ENCODE measurements at places on chromosomes 3 and 15.

GRCh38 chr3:35500641-35501350, 138.5 kb upstream of the ARPP21 start:
- peak; percentile 72 for DNase-seq

GRCh38 chr3:36814066-36814717, 49.8 kb upstream of the DCLK3 start:
- DNase-seq = no peak

GRCh38 chr3:41120460-41120859, 78.8 kb upstream of the CTNNB1 start:
- no peak for DNase-seq

- no peak for DNase-seq
Observed at GRCh38 chr15:70576696-70577095, 186.7 kb downstream of the UACA start.

- DNase-seq = no peak
Observed at GRCh38 chr15:78904599-78905358, 32.1 kb downstream of the MORF4L1 start.

DNA sequence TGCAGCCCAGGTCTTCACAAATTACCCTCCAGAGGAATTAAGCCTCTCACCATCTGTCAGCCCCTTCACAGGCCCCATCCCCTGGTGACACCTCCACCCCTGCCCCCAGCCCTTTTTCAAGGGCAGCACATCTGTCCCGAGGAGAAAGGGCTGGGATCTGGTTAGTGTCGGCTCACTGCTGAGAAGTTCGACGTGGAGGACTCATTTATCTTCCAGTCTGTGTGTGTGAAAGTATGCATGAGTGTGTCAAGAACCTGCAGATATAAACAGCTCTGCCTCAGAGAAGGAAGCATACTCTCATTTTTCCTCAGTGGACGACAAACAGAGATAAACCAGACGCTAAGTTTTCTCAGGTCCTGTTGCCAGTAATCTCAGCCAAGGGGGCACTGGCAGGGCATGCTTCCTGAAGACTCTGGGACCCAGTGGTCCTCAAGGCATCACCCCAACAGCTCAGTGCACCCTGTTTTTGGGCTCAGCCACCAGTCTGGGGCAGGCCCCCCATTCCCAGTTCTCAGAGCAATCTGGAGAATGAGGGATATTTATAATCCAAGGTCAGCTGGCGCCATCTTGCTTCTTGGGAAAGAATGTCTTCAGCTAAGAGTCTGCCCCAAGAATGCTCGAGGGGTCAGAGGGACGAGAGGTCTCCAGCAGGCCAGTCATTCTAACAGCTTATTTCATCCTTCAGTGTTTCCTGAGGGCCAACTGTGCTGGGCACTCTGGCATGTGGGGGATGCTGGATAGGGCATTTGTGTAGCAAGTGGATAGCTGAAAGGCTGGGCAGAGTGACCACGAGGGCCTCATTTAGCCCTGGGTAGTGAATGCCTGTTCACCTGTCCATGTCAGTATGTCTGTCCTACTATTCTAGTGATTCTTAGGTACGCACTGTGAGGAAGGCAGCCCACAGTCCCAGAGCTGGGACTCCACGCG, 73.6 kb downstream of the ADCY5 start:
- no peak for DNase-seq

GRCh38 chr3:112302881-112303763, 9.1 kb upstream of the SLC9C1 start:
- no peak for DNase-seq

GRCh38 chr3:193292386-193292785, 51.4 kb downstream of the PLAAT1 start:
- peak; percentile 5 for DNase-seq

GRCh38 chr3:85801955-85802354, 843.2 kb downstream of the CADM2 start:
- peak; percentile 18 for DNase-seq

DNA sequence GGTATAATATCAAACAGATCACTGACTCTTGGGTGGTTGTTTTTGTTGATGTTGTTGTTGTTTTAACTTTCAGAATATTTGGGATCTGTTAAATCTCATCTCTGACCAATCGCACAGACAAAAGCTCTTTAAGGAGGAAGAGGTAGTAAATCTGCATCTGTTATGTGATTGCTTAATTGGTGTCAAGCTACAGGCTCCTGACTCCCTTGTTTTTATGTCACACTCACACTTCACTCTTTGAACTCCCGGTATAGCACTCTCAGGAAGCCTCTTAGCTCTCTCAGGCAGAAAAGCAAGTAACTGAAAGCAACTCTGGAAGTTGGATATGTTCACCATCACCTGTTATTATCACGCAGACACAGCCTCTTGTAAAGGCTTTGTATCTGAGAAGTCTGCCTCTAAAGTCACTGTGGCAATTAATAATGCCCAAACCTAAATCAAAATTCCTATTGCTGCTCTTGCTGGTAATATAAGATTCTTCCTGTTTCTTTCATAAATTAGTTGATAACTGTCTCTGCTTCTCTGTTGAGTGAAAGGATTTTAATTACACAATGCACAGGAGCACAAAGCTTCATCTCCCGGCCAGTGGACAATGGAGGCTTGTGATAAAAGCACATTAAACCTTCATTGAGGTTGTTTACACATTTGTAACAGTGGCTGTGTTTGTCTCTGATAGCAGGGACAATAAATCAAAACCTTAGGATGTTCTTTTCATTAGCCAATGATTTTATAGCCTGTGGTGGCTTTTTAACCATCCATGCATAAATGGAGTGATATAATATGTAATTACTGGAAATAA, 576.7 kb downstream of the MFSD1 start:
- no peak for DNase-seq

- DNase-seq = no peak
Observed at GRCh38 chr3:57764794-57765193, 8.7 kb downstream of the SLMAP start.

DNA sequence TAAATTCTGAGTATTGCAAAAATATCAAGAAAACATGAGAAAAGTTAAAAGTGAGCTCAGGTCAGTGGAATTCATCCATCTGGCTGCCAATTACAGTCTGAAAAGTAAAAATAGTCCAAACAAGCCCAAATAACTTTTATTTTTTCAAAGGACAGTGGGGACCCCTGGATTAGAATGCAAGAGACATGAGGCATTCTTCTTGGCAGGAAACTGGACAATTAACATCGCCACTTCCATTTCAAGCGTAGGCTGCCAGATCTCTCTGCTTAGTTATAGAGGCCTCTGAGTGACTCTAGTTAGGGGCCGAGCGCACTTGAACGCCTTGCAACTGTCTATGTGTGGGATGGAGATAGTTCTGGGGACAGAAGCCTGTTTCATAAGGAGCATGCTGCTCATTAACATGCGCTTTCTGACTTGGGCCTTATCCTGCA, 189.1 kb downstream of the GHSR start:
- DNase-seq = no peak

DNA sequence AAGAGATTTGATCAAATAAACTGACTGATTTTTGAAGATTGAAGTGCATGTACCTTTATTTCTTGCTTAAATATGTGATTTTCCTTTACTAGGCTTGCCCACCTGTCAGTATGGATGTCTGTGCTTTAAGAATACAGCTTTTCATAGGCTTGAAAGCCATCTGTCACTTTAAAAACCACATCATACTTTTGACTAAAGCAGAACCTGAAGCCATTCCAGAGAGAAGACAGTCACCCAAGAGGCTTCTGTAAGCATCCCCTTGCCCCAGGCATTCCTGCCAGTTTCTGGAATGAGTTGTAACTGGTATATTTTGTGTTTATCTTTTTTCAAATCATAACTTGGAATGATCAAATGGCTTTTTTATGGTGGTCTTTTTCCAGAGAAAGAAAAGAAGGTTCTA, 24.0 kb downstream of the HPS3 start:
- no peak for DNase-seq

- DNase-seq = no peak
Observed at GRCh38 chr15:76502678-76503077, 166.1 kb downstream of the ISL2 start.

DNA sequence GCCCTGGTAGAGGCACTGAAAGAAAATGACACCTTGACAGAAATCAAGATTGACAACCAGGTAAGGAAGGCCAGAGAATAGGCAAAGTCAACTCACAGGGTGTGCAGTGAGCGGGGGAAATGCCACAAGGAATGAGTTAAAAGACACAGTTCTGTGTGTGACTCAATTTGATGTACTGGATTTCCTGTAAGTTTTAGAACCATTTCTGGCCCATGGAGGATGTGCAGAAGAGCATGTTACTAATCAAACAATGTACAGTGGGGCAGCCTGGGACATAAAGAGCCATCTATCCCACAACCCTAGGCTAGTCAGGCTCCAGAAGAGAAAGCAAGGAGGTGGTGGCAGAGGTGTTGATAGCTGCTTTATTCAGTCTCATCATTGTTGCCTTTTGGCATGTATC, 31.2 kb upstream of the TMOD3 start:
- no peak for DNase-seq

Data from kidney tubule cell (primary cell).